ENCODE measurements at places on chromosomes 5 and 9.

- no peak for DNase-seq
Measured at GRCh38 chr5:7398596-7399280, 2.8 kb downstream of the ADCY2 start.

DNA sequence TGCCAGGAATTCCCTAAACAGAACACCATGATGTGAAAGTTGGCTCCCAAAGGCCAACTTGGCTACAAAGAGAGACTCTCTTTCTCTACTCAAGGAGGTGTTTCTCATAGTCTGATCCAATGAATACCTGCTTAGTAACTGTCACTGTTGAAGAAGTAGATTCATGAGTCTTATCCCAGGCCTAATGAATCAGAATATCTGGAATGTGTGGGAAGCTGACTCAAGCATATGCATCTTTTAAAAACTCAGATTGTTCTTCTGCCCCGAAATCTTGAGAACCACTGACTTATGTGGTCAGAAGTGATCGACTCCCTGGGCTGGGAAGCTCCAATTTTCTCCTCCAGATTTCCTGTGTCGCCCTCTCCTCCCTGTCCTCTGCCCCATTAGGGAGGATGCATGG lies 345.6 kb downstream of the PLK2 start:
- peak; percentile 96 for DNase-seq

DNA sequence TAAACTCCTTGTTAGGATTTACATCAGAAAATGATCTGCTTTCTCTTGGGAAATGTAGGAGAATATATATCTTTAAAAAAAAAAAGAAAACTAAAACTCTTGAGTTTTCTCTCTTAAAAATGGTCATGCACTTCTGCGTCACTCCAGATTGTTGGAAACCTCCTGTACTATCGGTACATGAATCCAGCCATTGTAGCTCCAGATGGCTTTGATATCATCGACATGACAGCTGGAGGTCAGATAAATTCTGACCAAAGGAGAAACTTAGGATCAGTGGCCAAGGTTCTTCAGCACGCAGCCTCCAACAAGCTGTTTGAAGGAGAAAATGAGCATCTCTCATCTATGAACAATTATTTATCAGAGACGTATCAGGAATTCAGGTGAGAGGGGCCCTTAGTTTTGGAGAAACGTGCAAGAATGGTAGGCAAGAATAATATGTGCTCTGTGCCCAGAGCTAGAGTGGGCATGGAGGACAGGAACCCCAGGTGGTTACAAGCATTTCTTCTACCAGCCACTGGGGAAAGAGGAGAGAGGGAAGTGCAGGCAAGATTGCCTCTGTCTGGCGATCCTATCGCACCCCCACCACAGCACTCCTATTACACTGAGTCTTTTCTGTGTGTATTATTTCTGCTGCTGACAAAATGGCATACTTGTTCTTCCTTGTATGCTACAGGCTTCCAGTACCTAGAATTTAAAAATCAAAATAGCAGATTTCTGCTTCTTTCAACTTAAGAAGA lies 41.4 kb upstream of the F2R start:
- DNase-seq = no peak

DNA sequence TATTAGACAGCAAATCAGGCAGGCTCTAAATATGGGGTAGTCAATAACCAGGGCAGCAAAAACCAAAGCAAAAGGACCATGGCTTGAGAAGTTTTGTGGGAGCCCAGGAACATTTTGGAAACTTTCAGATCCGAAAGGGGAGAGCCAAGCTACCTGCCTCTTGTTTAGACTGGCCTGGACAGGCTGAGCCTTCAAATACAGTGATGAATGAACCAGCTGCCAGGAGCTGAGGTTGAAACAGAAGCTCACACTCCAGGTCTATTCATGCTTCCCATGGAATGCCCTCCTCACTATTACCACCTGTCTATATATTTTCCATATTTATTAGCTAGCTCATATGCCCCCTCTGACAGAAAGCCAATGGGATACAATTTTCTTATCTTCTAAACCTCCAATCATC lies 150.8 kb upstream of the SLC44A1 start:
- DNase-seq = no peak

- no peak for DNase-seq
Measured at GRCh38 chr9:83642793-83643192, 19.9 kb downstream of the IDNK start.

GRCh38 chr5:130870691-130871090 lies 294.4 kb downstream of the HINT1 start:
- DNase-seq = no peak

DNA sequence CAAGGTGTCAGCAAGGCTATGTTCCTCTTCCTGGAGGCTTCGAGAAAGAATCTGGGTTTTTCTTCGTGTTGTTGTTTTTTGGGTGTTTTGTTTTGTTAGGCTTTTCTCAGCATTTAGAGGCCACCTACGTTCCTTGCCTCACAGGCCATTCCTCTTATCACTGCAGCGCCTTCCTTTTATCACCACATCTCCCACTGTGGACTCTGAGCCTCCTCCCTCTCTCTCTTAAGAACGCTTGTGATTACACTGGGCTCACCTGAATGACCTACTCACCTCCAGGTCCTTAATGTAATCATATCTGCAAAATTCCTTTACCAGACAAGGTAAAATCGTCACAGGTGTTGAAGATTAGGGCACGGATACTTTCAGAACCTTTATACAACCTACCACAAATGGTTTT lies 340.8 kb downstream of the DTWD2 start:
- DNase-seq = no peak

- no peak for DNase-seq
Measured at GRCh38 chr5:37626266-37626665, 213.6 kb downstream of the GDNF start.

GRCh38 chr5:176844706-176845391 lies 34.5 kb downstream of the UNC5A start:
- DNase-seq = no peak

- DNase-seq = no peak
Measured at GRCh38 chr5:87095787-87096186, 171.9 kb upstream of the RASA1 start.

- no peak for DNase-seq
Measured at GRCh38 chr9:106877345-106877744, 14.4 kb downstream of the ZNF462 start.

DNA sequence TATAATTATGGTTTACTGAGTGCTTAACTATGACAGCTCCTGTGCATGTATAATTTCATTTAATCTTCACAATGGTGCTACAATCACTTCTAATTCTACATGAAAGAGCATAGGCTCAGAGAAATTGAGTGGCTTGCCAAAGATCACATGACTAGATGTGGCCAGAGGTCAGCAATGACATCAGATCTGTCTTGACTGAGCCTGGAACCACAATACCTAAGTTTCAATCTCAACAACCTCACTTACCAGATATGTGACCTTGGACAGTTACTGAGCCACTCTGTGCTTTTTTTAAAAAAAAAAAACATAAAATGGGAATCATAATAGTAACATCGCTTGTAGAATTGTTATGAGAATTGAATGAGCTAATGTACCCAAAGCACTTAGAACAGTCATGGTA lies 130.7 kb downstream of the TRIM32 start:
- DNase-seq = no peak

DNA sequence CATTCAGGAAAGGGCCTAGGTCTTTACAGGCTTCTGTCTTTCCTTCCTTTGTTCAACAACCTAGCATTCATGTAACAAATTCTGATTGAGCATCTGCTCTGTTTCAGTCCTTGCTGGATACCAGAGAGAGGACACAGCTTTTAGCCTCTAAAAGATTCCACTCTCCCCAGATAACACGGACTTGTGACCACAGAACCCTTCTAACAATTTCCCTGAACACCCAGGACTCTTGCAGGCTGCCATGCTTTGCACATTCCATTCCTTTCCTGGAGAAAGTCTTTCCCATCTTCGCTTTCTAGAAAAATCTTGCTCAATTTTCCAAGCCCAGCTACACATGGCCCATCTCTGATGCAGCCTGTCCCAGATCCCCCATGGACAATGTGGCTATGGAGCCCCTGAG lies 310.9 kb downstream of the ACTL7B start:
- no peak for DNase-seq

- DNase-seq = no peak
Measured at GRCh38 chr5:140181525-140181924, 6.5 kb downstream of the CYSTM1 start.

- no peak for DNase-seq
Measured at GRCh38 chr9:14213504-14213903, 100.4 kb downstream of the NFIB start.

DNA sequence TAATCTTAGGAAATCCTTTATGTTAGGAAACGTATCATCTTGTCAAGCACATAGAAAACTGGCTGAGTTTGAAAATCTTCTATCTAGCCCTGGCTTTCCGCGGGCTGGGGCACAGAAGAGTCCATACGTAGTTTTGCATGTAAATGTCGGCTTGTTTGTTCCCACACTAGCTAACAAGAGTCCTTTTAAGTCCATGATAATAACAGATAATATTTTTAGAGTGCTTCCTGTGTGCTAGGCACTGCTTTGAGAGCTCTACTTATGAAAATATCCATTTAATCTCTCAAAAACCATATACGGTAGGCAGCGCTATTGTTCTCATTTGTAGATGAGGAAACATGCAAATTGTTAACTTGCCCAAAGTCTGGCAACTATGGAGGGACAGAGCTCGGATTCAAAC lies 40.5 kb downstream of the FYB1 start:
- no peak for DNase-seq

DNA sequence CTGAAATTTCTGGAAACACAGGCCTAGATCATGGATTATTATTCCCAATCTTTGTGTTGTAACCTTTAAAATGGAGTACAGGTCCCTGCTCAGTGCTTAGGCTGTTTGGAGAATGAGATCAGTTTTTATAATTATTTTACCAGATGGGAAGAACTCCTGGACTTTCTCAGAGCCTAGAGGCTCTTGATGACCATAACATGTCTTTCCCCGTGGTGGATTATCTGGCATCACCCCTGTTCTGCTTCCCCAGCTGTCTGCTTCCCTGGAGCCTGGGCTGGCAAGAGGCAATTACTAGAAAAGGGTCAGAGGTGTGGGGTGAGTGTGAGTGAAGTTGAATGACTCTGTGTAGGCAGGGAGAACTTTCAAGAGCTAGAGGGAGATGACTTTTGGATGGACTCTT lies 143.0 kb downstream of the CARTPT start:
- no peak for DNase-seq

DNA sequence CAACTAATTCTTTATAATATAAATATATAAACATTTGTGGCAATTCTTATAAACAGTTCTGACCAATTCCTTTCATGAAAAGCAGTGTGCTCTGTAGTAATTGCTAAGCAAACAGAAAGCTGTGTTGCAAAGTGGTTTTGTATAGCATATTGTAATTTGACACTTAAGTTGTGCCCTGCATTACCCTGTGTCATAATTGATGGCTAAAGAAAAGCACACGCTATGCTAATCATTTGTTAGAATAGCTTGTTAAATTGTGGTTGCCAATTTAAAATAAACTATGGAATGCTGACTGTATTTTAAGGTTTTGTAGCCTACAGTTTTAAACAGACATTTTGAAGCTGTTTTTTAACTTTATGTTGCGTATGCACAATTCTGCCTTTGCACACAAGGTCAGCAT lies 140.0 kb downstream of the PBX3 start:
- DNase-seq = peak; percentile 80

DNA sequence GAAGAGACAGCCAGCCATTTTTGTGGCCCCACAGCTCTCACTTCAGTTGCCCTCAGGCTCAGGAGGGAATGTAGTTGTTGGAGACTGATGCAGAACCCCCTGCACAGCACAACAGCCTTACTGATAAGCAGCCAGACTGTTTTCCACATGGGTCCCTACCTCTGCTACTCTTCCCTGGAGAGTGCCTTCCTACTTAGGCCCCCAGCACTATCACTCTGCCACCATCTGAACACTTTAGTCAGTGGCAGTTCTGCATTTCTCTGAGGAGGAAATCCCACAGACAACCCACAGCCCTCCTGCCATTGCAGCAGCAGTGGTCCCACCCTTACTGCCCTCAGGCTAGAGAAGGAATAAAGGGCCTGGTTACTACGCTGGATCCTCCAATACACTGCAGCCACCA lies 61.8 kb upstream of the PTPRD start:
- DNase-seq = no peak

DNA sequence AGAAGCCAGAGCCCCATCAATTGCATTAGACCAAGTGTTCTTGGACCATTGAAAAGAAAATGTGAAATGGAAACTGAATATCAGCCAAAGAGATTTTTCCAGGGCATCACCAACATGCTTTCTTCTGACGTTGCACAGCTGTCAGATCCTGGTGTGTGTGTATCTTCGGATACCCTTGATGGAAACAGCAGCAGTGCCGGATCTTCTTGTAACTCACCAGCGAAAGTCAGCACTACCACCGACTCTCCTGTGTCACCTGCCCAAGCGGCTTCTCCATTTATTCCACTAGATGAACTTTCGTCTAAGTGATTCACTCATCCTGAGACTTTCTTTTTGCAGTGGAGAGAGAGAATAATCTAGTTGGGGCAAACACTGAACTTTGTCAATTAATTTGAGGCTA lies 75.7 kb downstream of the PIP5K1B start:
- DNase-seq = peak; percentile 11

GRCh38 chr9:87883990-87884389 lies 1.3 kb downstream of the SPATA31E1 start:
- DNase-seq = no peak

GRCh38 chr5:148398698-148399121 lies 15.0 kb downstream of the FBXO38 start:
- DNase-seq = no peak

DNA sequence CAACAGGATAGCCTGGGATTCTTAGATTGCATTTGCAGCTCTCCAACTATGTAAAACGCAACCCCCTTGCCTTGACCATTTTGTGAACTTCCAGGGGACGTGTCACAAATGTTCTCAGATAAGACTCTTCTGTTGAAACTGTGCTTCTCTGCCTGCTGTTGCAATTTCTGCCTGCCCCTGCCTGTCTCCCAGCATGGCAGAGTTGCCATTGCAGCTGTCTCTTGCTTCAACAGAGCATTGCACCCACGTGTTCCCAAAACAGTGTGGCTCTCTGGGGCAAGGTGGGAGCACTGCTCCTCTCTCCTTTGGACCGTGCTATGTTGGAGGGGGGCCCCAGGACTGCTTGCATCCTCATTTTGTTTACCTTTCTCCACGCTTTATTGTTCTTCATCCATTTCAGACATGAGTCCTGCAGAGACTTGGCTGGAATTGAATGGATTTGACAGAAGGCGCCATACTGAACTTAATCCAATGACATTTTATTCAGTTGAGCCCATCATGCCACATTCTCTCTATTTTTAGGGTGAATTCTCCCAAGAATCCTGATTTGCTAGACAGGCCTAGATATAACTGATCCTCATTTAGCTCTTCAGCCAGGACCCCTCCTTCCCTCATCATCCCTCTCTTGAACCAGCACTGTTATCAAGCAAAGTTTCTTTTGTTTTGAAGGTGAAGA lies 90.7 kb downstream of the MAT2B start:
- no peak for DNase-seq
